ENCODE measurements at places on chromosomes 11 and 22. TPM values are rescaled to one million over a fixed set of nuclear protein-coding genes. Genes with fewer than 3 reads are reported as not detected.

The TBC1D10A gene
- total RNA-seq = 7.9 TPM

DNA sequence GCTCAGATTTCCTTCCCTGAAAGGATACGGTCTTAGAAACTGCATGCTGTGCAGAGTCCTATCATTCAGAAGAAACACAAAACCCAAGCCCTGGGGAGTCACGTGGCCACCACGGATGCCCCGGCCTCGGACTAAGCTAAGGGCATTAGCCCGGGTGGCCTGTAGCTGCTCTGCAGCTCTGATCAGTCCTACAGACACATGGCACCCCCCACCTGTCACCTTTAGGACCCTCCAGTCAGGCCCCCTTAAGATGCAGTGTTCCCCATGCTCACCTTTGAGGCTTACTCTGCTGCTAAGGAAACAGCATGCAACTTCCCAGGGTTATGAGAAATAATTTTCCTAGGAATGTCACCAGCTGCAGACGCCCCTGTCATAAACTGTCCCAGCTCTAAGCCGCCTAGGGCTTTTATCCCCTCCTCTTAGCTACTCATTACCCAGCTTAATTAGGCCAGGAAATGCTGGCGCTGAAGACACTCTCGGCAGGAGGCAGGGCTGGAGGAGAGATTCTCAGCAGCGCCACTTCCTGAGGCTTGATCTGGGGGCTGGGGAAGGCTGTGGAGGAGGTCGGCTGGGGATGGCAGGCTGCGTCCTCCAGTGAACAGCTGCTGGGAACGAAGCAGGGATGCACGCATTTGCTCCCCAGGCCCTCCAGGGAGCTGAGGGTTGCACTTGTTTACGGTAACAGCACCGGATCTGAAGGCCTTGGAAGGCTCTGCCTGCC lies 47.2 kb upstream of the ADA2 start:
- no peaks in the 10 kb centered on the region for H3K36me3 ChIP-seq
- H3K4me1 ChIP-seq = peaks cover 41% of the 10 kb centered on the region
- H3K27ac ChIP-seq = no peak overlapping the region
- no peak overlapping the region for H3K4me3 ChIP-seq

DNA sequence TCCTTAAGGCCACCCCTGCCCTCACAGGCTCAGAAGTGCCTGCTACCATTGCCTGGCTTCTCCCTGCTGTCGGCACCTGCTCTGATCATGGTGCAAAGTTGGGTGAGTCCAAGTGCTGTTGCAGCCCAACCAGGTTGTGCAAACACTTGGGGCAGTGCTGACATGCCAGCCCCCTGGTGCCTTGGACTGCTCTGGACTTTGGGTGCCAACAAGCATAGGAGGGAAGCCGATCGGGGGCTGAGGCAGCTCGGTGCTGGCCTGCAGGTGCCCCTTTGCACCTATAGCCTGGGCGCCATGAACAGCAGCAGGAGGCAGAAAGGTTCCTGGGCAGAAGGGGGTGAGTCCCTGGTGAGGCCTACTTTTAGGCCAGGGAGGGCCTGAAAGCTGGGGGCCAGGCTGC lies 113.0 kb downstream of the ARHGAP20 start:
- H3K27me3 ChIP-seq = peaks cover 3% of the 10 kb centered on the region
- no peak overlapping the region for H3K27ac ChIP-seq
- H3K4me1 ChIP-seq = no peaks in the 10 kb centered on the region
- no peaks in the 10 kb centered on the region for H3K36me3 ChIP-seq

DNA sequence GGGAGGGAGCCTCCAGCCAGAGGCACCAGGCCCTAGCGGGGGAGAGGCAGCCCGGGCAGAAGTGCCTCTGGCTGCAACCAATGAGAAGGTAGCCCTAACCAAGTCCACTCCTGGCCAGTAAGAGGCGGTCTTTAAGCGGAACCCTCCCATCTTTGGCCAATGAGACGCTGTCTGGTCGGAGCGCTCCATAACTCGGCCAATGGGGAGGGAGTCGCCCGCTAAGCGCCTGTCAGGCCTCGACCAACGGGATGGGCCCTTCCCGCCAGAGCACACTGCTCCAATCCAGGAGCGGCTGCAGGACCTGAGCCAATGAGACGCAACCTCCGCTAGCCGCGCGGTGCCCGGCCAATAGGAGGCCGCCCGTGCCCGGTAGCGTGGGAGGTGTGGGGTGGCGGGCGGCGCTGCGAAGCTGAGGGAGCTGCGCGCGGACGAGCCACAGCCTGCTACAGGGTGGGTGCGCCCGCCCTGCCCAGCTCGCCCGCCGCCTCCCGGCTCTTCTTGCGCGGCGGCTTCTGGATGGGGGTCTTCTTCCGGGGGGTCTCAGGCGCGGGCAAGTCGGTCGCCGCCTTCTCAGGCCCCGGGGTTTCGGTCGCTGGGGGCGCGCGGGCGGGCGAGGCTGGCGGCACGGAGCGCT lies 12.6 kb downstream of the SCARF2 start:
- H3K27me3 ChIP-seq = peaks cover 12% of the 10 kb centered on the region
- peaks cover 2% of the 10 kb centered on the region for H3K4me1 ChIP-seq
- no peak overlapping the region for H3K27ac ChIP-seq

DNA sequence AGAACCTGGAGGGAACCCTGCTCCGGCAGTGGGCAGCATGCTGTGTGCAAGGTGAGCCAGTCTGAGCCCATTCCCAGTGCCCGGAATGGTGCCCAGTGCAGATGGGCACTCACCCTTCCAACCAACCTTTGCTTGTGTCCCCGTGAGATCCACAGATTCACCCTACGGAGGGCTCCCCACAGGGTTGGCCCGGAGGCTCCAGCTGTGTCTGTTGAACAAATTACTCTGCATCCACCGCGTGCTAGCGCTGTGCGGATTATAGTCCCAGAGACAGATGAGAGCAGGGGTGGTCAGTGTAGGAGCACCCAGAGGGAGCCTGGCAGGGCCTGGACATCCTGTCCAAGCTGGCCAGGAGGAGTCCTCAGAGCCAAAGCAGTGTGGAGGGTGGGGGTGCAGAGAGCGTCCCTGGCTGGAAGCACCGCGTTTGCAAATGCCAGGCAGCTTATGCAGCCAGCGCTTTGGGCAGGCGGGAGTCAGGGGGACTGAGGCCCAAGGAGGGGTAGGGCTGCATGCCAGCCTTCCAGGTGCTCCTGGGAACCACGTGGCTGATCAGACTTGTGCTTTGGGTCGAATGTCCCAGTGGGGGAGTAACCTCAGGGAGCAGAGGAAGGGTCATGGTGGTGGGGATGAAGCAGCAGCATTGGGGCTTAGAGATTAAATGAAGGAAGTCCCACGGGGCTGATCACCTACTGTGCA lies 80.5 kb downstream of the KCNQ1 start:
- H3K4me3 ChIP-seq = no peak overlapping the region
- peaks cover 8% of the 10 kb centered on the region for H3K36me3 ChIP-seq
- peaks cover 4% of the 10 kb centered on the region for H3K4me1 ChIP-seq
- H3K27me3 ChIP-seq = peaks cover 13% of the 10 kb centered on the region
- peak; percentile 3 for DNase-seq

The HEPACAM gene
- total RNA-seq = 0.08 TPM

- no peaks in the 10 kb centered on the region for H3K27me3 ChIP-seq
- no peaks in the 10 kb centered on the region for H3K36me3 ChIP-seq
- H3K4me3 ChIP-seq = no peak overlapping the region
- peaks cover 6% of the 10 kb centered on the region for H3K4me1 ChIP-seq
- no peak overlapping the region for H3K27ac ChIP-seq
Measured at GRCh38 chr11:19359221-19360000, 118.7 kb upstream of the E2F8 start.

DNA sequence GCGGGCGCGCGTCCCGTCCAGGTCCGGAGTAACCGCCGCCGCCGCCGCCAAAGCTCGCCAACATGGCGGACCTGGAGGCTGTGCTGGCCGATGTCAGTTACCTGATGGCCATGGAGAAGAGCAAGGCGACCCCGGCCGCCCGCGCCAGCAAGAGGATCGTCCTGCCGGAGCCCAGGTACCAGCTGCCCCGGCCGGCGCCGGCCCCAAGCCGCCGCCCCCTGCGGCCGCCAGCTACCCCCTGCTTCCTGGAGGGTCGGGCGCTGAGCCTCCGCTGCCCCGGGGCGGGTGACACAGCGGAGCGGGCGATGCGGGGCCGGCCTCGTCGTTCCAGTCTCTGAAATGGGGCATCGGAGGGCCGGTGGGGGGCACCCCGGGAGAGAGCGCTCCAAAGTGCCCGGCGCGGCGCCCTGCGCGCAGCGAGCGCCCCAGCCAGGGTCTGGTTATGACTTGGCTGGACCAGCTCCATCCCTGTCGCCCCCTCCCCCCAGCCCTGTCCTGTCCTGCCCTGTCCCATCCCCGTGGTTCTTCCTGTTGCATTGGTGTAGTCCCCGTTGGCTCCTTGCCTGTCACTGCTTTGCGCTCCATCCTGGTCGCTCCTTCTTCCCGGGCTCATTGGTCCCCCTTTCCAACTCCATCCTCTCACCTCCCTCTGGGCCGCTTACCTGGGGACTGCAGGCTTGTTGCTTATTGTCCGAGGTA lies 653 bp downstream of the GRK3 start:
- H3K4me3 ChIP-seq = peak overlapping the region; percentile 98
- no peak overlapping the region for H3K27ac ChIP-seq
- H3K27me3 ChIP-seq = peaks cover 3% of the 10 kb centered on the region
- peaks cover 5% of the 10 kb centered on the region for H3K36me3 ChIP-seq

GRCh38 chr22:24997023-24997422 lies 44.5 kb downstream of the KIAA1671 start:
- no peak overlapping the region for H3K4me3 ChIP-seq
- no peaks in the 10 kb centered on the region for H3K36me3 ChIP-seq
- peak overlapping the region; percentile 22 for H3K27ac ChIP-seq
- H3K4me1 ChIP-seq = peaks cover 27% of the 10 kb centered on the region
- no peak for DNase-seq
- H3K27me3 ChIP-seq = peaks cover 6% of the 10 kb centered on the region

The PLA2G3 gene
- 2.8 TPM for total RNA-seq

- peaks cover 19% of the 10 kb centered on the region for H3K27me3 ChIP-seq
- H3K27ac ChIP-seq = no peak overlapping the region
- peak overlapping the region; percentile 20 for H3K4me3 ChIP-seq
- no peaks in the 10 kb centered on the region for H3K36me3 ChIP-seq
- no peak for DNase-seq
Measured at GRCh38 chr22:21051831-21052400, 6.2 kb downstream of the LRRC74B start.

DNA sequence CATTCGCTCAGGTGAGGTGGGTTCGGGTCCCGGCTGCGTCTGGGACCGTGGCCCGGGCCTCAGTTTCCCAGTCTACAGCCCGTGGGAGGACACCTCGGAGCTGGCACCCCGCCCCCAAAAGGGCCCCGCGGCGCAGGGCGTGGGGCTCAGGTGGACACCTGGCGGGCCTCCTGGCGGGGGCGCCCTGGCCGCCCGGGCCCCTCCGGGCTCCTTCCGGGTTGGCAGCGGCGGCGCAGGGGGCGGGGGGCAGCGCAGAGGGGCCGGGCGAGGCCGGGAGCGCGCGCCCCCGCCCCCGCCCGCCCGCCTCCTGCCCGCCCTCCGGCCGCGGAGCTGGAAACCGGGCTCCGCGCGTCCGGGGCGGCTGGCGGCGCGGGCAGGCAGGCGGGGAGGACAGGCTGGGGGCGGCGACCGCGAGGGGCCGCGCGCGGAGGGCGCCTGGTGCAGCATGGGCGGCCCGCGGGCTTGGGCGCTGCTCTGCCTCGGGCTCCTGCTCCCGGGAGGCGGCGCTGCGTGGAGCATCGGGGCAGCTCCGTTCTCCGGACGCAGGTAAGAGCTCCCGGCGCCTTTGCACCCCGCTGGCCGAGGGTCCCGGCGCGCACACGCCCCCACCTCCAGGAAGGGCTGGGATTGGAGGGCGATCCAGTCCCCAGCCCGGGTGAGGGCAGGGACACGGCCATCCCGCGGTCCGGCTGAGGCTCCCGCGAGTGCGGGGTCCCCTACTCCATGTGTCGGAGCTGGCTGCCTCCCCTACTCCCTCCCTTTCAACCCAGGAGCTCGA lies at the start of gene EMID1:
Gene EMID1 (plus strand): TSS at position 303 of the 778 bp plus-strand sequence. CDS start 143 bp downstream, at position 446.
- peak; percentile 59 for DNase-seq
- H3K27me3 ChIP-seq = peaks cover 3% of the 10 kb centered on the region
- peaks cover 28% of the 10 kb centered on the region for H3K4me1 ChIP-seq
- peak within 1 kb of the TSS; percentile 92 for H3K4me3 ChIP-seq
- peak within 1 kb of the TSS; percentile 78 for H3K27ac ChIP-seq

The VPREB1 gene
- not detected for total RNA-seq

DNA sequence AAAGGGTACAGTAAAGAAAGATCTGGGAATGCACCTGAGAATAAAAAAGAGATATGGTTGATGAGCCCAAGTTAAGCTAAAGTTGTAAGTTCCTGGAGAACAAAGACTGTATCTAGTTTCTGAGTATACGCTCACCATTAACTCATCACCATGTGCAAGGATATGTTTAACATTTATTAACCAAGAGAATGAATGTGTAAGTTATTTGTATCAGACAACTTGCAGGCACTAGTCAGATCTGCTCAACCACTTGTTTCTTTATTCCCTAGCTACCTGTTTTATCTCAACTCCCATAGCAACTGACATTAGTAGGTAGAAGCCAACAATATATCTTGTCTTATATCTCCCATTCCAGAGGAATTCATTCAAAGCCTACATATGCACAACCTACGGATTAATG lies 74.9 kb upstream of the KCNA4 start:
- no peak overlapping the region for H3K27ac ChIP-seq
- H3K4me3 ChIP-seq = no peak overlapping the region
- no peaks in the 10 kb centered on the region for H3K36me3 ChIP-seq
- no peak for DNase-seq
- no peaks in the 10 kb centered on the region for H3K27me3 ChIP-seq

DNA sequence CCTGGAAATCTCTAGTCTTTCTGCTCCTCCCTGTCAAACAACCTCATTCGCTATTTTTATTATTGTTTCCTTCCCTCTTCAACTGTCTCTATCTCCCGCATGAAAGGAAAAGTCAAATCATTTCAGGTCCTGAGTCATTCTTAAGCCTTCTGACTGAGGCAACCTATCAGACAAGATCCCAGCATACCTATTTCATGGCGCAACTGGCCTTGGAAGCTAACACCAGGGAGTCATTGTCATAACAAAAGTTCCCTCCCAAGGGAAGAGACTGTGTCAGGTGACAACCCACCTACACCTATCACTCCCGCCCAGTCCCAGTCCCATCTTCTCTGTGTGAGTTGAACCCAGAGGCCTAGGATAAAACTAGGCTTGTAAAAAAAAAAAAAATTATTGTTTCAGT lies 10.2 kb upstream of the ARHGAP42 start:
- no peak for DNase-seq
- H3K27me3 ChIP-seq = no peaks in the 10 kb centered on the region
- H3K4me1 ChIP-seq = peaks cover 2% of the 10 kb centered on the region
- H3K27ac ChIP-seq = no peak overlapping the region
- no peaks in the 10 kb centered on the region for H3K36me3 ChIP-seq
- H3K4me3 ChIP-seq = no peak overlapping the region

- H3K4me1 ChIP-seq = peaks cover 3% of the 10 kb centered on the region
- DNase-seq = no peak
- H3K27ac ChIP-seq = no peak overlapping the region
- no peak overlapping the region for H3K4me3 ChIP-seq
- no peaks in the 10 kb centered on the region for H3K36me3 ChIP-seq
- peaks cover 16% of the 10 kb centered on the region for H3K27me3 ChIP-seq
Measured at GRCh38 chr22:45881524-45881875, 95.5 kb downstream of the WNT7B start.

- H3K27me3 ChIP-seq = no peaks in the 10 kb centered on the region
- peaks cover 21% of the 10 kb centered on the region for H3K4me1 ChIP-seq
- no peak for DNase-seq
- H3K36me3 ChIP-seq = no peaks in the 10 kb centered on the region
- no peak overlapping the region for H3K4me3 ChIP-seq
Measured at GRCh38 chr11:121892863-121893262, 223.2 kb downstream of the BLID start.

The CLDN5 gene
- total RNA-seq = 108 TPM

- DNase-seq = no peak
- H3K4me1 ChIP-seq = no peaks in the 10 kb centered on the region
- H3K36me3 ChIP-seq = no peaks in the 10 kb centered on the region
- H3K27ac ChIP-seq = no peak overlapping the region
- no peak overlapping the region for H3K4me3 ChIP-seq
Measured at GRCh38 chr11:35553021-35553420, 27.6 kb upstream of the PAMR1 start.

The GAL3ST1 gene
- 3.0 TPM for total RNA-seq
